Fibroblast of upper back skin (primary cell): ENCODE measurements at places on chromosomes 13 and 19.
A peak's percentile ranks its signal among the peaks of the same experiment; 100 is the strongest.

GRCh38 chr13:60944863-60945262 lies 470.8 kb downstream of the PCDH20 start:
- no peak for DNase-seq

GRCh38 chr13:100304229-100304628 lies 215.3 kb downstream of the PCCA start:
- DNase-seq: no peak

DNA sequence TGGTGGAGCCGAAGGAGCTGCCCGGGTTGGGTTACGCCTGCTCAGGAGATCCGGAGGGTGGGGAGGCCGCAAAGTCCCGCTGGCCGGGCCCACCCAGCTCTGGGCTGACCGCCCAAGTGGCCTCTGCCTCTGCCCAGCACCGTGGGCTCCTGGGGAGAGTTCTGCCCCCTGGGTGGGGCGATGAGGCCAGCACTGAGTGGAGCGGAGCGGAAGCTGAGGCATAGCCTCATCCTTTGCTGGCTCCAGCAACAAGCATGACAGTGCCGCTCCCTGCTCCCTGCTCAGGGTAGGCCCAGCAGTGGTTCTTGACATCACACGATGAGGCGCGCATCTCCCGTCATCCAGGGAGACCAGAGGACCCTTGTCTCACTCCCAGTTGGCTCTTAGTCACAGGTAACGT lies 22.5 kb downstream of the CCDC8 start:
- no peak for DNase-seq

DNA sequence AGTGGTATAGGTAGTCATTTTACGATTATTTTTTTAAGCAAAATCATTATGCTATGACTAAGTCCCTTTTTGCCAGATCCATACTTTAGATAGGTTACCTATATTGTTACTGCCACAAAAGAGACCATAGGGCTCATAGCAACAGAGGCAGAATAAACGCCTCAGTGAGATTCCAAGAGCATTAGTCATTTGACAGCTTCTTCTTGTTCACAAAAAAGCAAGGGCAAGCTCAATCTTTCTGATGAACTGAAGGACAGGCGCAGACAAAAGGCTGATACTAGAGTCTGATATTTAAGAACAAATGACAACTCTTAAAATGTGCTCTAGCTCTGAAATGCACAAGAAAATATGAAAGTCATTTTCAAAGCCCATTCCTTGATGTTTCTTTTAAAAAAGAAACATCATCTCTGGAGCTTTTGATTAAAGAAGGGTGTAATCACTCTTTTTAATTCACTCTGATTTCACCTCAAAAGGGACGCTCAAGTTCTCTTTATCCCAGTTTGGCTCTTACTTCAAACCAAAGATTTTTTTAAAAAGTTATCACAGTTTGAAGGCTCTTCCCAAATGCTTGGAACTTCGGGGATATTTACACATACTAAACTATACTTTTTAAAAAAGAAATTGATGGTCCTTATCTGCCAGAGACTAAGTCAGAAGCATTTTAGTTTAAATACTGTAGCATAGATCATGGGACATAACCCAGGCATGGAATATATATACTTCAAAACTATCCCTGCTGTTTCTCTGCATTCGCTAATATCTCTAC lies 187.2 kb downstream of the EFNB2 start:
- peak; percentile 69 for DNase-seq

- no peak for DNase-seq
Measured at GRCh38 chr19:41616792-41617621, 9.9 kb downstream of the CEACAM4 start.

GRCh38 chr13:32676242-32676641 lies 90.0 kb downstream of the PDS5B start:
- peak; percentile 28 for DNase-seq

DNA sequence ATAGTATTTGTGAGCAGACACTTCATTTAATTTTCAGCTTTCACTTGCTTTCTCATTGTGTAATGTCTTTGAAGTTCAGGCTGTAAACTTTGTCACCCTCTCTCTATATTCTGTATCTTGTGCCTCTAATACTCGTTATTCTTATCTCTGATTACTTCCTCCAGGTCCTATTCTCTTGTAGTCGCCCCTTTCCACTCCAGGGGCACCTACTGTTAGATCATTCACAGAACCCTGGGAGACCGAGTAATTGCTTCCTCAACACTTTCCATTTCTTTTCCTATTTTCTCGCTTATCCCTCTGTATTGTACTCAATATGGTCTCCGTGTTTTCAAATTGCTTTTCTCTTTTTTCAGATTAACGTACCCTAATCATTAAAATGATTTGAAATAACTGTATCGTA lies 93.9 kb upstream of the TDRD3 start:
- DNase-seq: no peak

- DNase-seq: no peak
Measured at GRCh38 chr13:30654430-30654829, 36.7 kb downstream of the USPL1 start.

DNA sequence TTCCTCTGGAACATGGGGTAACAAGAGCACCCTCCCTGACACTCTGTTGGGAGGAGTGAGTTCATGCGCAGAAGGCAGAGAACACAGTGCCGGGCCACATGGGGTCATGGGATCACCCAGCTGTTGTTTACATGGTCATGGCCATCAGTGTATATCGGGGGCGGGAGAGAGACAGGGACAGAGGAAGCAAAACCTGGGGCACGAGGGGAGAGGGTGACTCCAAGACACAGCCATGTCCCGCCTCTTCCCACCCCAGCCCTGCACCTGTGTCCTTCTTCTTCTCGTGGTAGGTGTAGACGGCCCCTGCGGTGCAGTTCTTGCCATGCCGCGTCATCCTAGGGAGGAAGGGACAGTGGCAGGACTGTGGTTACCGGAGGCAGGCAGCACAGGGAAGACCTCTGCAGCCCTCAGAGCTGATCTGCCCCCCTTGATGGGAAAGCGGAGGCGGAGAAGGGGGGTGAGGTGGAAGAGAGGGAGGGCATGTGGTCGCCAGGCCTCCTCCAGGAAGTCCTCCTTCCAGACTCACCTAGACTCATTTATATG lies 19.9 kb downstream of the NOSIP start:
- DNase-seq: no peak

DNA sequence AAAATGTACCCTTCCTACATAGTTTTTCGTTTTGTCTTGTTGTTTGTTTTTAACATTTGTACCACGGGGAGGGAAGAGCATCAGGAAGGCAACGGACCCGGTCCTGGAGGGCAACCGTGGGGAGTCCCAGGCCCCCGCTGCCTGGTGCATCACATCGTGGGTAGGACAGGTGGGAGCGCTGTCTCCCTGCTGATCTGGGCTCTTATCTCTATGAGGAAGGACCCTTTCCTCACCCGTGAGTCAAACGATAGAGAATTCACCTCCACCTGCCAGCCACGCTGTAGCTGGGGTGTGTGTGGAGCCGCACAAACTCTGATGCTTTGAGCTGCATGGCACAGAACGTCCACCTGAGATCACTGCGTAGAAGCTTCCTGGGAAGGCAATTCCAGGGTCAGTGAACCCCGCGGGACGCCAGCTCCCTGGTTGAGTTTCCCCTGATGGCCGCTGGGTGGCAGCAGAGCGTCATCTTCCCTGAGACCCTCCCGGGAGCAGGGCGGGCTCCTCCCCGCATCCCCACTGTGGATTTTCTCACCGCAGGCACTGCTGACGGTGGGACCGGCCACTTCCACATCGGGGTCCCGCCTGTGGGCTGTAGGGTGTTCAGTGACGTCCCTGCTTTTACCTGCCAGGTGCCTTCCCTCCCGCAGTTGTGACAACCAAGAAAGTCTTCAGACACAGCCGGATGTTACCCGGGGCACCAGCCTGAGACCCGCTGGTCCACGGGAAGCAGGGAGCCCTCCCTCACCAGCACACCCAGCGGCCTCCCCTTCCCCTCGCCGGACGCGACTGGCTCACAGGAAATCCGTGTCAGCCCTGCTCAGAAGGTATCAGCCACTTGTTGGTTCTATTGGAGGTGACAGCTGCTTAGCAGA lies 54.7 kb downstream of the ZNF787 start:
- peak; percentile 35 for DNase-seq

DNA sequence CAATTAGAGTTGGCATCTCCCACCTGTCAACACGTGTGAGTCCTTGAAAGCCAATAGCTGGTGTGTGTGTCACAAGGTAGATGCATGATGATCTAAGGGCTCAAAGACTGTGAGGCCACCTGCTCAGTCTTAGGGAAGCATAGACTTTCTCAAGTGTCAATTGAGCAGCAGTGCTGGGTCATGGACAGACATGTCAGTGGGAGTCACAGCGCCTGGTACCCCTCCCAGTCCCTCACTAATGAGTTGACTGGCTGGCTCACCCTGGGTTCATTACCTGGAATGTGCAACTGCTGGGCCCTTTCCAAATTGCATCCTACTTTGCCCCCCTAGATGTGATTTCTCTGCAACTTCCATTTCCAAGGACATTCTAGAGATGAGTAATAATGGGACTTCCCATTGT lies 9.1 kb upstream of the PSG6 start:
- DNase-seq: no peak

GRCh38 chr19:40960062-40960685 lies 30.9 kb upstream of the CYP2B6 start:
- no peak for DNase-seq

GRCh38 chr19:50460161-50460765 lies 16.0 kb upstream of the EMC10 start:
- peak; percentile 29 for DNase-seq

GRCh38 chr19:4140237-4140711 lies 13.2 kb upstream of the CREB3L3 start:
- peak; percentile 58 for DNase-seq

DNA sequence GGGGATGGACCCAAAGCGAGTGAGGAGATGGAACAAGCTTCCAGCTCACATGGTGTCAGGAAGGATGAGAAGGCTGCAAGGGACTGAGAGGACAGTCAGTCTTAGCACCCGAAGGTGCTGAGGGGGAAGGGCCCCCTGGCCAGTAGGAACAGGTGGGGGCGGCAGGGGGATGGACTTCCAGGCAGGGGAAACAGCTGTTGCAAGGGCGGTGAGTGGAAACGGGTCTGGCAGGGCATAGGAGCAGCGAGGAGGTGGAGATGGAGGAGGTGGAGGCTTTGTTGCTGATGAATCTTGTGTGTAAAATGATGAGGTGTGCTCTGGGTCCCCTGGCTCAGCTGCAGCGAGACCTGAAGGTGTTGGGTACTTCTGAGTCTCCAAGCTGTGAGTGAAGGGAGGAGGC lies 1.2 kb downstream of the MAP1S start:
- DNase-seq: no peak

GRCh38 chr19:48390188-48391099 lies 907 bp downstream of the KDELR1 start:
- DNase-seq: peak; percentile 48

DNA sequence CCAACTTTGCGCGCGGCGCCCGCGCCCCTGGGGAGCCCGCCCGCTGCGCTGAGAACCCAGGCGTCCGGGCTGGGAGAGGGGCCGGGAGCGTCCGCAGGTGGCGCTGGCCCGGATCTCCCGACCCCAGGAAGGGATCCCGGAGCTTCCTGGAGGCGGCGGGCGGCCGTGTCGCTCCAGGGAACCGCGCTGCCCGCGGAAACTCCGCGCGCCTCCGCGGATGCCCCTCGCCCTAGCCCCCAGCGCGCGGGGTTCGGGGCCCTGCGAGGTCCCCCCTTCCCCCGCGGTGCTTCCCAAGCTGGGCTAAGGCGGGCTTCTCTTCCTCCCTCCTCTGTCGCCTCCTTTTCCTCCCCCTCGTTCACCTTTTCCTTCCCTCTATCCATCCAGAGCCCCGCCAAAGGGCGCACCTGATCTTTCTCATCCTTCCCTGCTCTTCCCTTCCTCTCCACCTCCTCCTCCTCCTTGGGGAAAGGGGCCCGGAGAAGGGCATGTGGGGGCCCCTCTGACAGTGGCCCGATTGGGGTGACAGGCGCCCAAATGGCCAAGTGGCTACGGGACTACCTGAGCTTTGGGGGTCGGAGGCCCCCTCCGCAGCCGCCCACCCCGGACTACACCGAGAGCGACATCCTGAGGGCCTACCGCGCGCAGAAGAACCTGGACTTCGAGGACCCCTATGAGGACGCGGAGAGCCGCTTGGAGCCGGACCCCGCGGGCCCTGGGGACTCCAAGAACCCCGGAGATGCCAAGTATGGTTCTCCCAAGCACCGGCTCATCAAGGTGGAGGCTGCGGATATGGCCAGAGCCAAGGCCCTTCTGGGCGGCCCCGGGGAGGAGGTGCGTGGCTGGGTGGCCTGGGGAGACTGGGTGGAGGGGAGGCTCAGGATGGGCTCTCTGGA lies 710 bp downstream of the SHD start:
- DNase-seq: no peak

DNA sequence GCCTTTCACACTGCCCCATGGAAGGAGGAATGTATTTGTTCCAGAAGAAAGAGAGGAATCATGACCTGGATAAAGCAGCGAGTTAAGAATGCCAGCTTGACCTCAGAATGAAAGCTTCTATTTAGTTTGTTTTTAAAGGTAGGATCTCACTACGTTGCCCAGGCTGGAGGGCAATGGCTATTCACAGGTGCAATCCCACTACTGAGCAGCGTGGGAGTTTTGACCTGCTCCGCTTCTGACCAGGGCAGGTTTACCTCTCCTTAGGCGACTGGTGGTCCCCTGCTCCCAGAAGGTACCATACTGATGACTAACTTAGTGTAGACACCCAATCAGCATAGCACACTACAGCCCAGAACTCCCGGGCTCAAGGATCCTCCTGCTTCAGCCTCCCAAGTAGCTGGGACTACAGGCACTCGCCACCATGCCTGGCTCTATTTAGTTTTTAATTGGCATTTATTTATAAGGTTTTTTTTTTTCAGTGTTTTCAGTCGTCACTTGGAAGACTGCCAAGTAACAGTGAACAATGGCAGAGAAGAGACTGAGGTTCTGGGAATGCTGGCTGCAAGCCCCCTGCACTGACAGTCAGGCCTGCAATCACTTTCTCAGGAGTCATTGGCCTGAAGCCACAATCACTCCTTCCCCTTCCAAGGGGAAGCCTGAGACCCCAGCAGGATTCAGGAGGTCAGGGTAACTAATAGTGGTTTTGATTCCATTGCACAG lies 73.1 kb downstream of the EPS15L1 start:
- no peak for DNase-seq

- DNase-seq: peak; percentile 79
Measured at GRCh38 chr19:27972291-27973040, 1240.5 kb downstream of the UQCRFS1 start.

DNA sequence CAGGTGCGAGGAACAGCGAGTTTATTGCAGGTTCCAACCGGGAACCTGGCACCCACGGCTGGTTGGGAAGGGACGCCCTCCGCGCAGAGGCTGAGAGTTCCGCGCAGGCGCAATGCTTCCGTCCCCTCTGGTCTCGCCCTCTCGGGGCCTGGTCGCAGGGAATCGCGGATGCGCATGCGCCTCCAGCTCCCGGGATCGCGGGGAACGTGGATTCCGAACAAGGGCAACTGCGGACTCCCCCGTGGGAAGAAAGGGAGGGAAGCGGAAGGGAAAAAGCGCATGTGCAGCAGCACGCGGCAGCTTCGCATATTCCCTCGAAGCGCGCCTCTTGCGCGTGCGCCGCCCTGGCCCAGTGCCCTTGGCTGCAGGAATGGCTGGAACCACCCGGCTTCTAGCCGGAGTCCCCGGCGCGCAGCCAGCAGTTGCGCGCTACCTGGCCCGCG lies 1.1 kb downstream of the TSSK6 start:
- DNase-seq: peak; percentile 63
